Fibroblast of skin of left quadriceps (primary cell): ENCODE measurements at places on chromosomes 7 and 10.
A peak's percentile ranks its signal among the peaks of the same experiment; 100 is the strongest.

DNA sequence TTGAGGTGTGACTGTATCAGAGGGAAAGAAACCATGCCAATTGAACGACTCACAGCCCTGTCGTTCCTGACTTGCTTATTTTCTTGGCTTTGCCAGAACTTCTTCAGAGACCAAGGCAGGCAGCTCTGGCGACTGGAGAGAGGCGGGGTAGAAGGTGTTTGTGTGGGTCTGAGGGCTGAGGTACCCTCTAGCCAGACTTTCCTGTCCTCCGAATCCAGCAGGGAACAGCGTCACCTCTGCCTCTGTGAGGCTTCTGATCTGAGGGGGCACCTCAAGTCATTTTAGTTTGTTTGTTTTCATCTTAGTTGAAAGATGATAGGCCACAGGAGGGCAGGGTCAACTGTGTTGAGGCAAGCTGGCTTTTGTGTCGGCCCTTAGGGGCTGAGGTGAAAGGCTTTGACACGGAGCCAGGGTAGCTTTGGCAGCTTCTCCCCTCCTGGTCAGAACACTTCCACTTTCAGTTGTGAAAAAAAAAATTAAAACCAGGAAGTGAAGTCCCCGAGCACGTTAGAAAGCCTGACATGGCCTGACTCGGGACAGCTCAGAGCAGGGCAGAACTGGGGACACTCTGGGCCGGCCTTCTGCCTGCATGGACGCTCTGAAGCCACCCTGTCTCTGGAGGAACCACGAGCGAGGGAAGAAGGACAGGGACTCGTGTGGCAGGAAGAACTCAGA lies 1.9 kb downstream of the ACSL5 start:
- no peak for DNase-seq

DNA sequence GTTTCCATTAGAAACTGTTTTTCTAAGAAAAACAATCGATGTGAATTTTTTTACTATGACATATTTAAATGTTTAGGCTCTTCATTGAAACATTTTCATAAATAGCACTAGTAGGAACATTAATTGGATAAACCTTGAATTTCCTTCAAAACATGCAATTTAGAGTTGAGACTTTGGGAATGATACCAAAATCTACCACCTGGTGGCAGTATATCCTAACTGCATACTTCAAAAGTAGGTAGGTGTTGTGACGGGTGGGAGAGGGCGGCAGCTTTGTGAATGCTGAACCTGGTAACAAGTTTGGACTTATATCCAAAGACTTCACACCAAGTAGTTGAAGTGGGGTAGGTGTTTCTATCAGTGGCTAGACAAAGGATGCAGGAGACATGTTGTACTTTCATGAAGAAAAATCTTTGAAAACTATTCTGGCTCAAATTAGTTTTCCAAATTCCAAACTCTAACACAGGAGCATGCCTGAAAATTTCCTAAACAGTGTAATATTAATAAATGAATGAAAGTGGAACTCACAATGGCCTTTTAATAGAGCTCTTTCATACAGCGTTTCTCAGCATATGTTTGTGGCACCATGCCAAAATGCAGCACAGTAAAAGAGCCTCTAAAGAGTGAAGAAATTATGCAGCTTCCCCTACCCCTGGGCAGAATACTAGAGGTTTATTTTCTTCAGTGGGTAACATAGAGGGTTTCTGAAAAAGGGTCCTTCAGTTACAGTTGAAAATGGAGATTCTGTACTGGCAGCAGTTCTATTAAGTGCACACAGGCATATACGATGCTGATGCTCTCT lies 201.0 kb upstream of the TPK1 start:
- DNase-seq, result peak; percentile 12

GRCh38 chr10:128263891-128264688 lies 137.9 kb upstream of the MKI67 start:
- no peak for DNase-seq

DNA sequence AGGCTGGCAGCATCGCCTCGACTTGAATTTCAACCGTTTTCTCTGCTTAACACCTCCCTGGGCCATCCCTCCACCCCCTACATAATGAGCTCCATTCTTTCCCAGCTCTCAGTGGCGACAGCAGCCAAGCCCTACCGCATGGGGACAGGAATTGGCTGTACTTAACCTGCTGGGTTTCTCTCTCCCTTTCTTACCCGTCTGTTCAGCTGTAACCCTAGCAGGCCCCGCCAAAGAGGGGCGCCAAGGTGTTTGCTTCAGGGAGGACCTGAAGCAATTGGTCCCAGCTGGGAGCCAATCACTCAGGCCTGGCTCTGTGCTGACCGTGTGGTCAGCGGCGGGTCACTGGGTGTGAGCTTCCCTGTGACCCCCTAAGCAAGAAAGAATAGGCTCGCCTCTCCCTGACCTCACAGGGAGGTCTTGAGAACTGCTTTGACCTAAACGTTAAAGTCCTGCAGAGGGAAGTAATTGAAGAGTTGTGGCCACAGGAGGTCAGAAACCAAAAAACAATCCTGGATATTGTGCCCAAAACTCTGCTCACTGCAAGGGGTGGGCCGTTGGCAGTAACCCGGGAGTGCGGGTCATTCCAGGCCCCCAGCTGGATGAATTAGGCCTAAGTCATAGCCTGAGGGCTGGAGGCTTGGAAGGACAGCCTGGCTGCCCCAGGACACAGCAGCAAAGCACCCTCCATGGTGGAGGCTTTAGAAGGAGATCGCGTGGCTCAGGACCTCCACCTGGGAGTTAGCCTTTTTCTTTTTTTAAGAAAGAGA lies 114.6 kb downstream of the ITIH5 start:
- DNase-seq, result no peak

- DNase-seq, result no peak
Measured at GRCh38 chr7:78620920-78621319, 822.3 kb downstream of the PHTF2 start.

DNA sequence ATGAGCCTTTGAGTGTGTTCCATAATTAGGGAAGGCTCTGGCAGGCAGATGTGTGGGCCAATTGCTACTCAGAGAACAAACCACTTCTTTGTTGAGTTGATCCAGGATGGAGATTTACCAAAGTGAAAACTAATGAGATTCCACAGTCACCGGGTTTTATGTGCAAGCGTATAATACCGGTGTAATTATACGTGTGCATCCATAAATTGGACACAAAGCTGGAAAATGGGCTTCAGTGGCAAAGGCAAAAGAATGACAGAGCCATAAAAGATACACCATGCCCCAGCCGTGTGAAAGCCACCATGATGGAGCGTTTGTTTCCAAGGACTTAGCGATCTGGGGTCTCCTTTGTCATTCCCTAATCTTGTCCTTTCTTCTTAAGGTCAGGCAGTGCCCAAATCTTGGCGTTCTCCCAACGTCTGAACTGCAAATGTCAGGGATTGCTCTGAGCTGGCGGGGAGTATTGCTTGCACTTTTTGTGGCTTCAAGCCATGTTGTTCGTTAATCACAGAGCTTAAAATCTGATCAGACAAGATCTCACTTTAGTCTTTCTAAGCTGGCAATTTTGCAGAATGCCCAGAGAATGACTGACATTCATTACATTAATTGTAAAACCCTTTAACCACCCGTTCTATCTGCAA lies 70.1 kb downstream of the NPTX2 start:
- DNase-seq, result no peak

- peak; percentile 25 for DNase-seq
Measured at GRCh38 chr7:43621729-43622448, 39.0 kb downstream of the STK17A start.

DNA sequence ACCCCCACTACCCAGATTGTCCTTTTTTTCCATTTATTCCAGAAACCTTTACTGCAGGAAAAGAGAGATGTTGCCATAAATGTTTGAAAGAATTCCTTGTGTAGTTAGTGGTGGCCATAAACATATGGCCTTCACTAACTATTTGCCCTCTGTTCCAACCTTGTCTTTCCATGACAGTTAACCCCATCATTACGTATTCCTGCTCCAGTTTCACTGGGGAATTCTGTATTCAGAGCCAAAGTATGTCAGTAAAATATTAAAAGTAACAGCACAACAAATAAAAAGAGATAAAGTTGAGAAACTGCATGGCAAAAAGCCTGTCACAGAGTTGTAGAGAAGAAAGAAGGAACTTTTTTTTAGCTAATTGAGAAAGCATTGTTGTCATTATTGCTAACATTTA lies 261.3 kb downstream of the BICC1 start:
- DNase-seq, result no peak

- no peak for DNase-seq
Measured at GRCh38 chr7:135920478-135920877, 56.7 kb downstream of the MTPN start.
